ENCODE measurements at places on chromosomes 4 and X. TPM values are rescaled to one million over a fixed set of nuclear protein-coding genes. Genes with fewer than 3 reads are reported as not detected.

HTR2C gene
- total RNA-seq = not detected

EGF gene
- total RNA-seq = 0.75 TPM

JADE3 gene
- 7.9 TPM for total RNA-seq

REELD1 gene
- 0.83 TPM for total RNA-seq

ATP11C gene
- total RNA-seq = 18.7 TPM

DNA sequence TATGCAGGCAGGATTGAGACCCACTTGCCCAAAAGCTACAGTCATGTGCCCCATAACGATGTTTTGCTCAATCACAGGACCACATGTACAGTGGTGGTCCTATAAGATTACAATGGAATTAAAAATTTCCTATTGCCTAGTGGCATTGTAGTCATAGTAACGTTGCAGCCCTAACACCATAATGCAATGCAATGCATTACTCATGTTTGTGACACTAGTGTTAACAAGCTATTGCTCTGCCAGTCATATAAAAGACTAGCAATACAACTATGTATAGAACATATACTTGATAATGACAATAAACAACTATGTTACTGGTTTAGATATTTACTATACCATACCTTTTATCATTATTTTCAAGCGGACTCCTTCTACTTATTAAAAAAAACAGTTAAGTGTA, 50.6 kb downstream of the VGLL1 start:
- H3K27me3 ChIP-seq = peaks cover 7% of the 10 kb centered on the region
- H3K36me3 ChIP-seq = no peaks in the 10 kb centered on the region
- DNase-seq = no peak
- H3K27ac ChIP-seq = no peak overlapping the region
- H3K4me3 ChIP-seq = no peak overlapping the region
- H3K4me1 ChIP-seq = no peaks in the 10 kb centered on the region

DNA sequence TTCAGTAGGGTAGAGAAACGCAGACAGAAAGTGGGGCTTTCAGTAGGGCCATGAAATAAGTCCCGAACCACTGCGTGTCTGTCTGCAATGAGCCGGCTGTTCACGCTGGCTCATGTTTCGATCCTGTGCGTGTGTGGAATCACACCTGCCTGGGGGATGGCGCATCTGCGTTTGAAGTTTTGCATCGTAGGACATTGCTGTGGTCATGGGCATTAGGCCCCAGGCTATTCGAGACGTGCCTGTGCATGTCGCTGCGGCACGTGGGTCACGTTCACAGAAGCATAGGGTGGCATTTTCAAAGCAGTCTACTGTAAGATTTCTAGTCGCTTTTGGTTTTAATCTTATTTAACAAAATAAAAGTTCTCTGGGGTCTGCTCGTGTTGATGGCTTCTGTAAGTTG, 25.5 kb upstream of the HGFAC start:
- no peaks in the 10 kb centered on the region for H3K27me3 ChIP-seq
- H3K36me3 ChIP-seq = peaks cover 48% of the 10 kb centered on the region
- DNase-seq = no peak
- no peak overlapping the region for H3K4me3 ChIP-seq
- H3K27ac ChIP-seq = no peak overlapping the region
- peaks cover 4% of the 10 kb centered on the region for H3K4me1 ChIP-seq

DNA sequence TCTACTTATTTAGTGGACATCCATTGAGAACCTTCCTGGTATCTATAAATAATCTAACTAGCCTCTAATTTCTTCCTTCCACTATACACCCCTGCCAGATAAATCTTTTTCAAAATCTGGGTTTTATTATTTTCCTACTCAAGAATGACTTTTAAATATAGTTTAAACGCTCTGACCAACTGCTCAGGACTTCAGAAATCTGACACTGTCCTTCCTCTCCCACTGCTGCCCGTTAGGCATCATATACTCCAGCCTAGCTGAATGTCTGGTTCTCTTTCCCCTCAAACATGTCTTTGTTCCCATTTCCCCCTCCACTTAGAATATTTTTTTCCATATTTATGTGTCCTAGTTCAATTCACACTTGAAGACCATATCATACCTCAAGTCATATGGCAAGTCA, 35.2 kb upstream of the CBLL2 start:
- no peak for DNase-seq
- H3K4me1 ChIP-seq = no peaks in the 10 kb centered on the region
- H3K27me3 ChIP-seq = no peaks in the 10 kb centered on the region
- no peak overlapping the region for H3K4me3 ChIP-seq

DNA sequence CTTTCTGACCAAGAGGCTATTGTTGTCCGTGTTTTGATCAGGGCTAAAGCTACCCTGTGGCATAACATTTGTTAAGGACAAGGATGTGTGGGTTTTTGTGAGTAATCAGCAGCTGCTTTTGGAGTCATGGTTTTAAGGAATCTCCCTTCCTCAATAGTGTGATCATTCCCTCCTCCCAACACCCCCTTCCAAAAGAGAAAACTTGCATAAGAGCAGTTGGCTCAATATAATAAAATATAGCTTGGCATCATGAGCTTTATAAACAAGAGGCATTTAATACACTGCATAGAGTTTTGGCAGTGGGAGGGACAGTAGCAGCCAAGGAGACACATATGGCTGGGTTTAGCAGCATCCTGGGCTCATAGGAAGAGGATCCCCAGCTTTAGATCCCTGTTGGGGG, 84.7 kb downstream of the NHS start:
- DNase-seq = no peak
- H3K27ac ChIP-seq = no peak overlapping the region
- H3K4me3 ChIP-seq = no peak overlapping the region
- no peaks in the 10 kb centered on the region for H3K36me3 ChIP-seq
- H3K27me3 ChIP-seq = no peaks in the 10 kb centered on the region
- peaks cover 13% of the 10 kb centered on the region for H3K4me1 ChIP-seq

Measured in esophagus muscularis mucosa (tissue), 4 donors.